ENCODE measurements at places on chromosomes 4 and X. TPM values are rescaled to one million over a fixed set of nuclear protein-coding genes. Genes with fewer than 3 reads are reported as not detected.
A peak's percentile ranks its signal among the peaks of the same experiment; 100 is the strongest.

RIPPLY1 gene
- not detected for total RNA-seq

GRCh38 chr4:141158219-141158618, 24.9 kb upstream of the RNF150 start:
- no peak for DNase-seq

DNA sequence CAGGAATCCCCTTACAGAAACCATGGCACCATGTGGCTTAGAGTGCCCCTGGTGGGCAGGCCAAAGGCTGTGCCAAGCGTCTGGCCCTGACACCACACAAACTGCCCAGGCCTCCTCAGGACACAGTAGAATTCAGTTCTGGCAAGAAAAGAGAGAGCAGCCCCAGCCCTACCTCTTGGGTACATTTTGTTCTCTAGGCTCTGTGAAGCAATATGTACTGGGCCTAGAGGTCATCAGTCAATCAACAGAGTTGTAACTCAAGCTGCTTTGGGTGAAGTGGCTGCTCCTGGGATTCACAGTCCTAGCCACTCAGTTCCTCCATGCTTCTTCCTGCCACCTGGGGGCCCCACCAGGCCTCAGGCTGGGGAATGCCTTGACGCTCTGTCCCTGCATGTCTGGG, 158.1 kb upstream of the MAMLD1 start:
- no peak for DNase-seq

DNA sequence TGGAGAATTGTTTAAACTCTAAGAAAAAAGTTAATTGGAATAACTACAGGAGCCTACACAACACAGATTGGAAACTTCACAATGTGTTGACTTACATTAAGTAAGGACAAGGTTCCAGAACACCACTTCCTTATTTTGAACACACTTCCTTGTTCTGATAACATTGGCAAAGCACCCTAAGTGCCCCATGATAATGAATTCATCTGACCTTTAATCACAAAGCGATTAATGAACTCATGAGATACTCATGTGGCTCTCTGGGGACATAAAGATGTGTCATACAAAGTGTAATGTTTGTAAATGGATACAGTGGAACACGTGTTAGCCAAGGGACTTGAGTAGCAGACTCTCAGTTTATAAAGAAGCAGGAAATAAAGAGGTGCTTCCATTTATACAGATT, 69.0 kb upstream of the ATOH1 start:
- no peak for DNase-seq

YIPF7 gene
- not detected for total RNA-seq

DNA sequence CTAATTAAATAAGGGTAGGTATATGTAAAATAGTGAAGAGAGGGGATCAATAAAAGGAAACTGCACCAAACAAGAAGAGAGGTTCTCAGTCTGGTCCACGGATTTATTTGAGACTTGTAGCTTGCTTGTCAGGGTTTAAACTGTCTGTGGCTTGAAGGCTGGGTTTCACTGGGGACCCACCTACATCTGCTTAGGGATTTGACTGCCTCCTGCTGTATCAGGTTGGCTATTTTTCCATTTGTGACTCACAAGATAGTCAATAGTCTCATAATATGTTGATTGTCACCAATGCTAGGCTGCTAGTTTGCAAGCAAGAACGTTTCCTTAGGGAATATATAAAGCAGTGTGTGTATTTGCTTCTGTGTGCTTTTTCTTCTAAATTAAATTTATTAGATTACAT, 1950.7 kb upstream of the IGFBP7 start:
- DNase-seq: no peak

STATH gene
- total RNA-seq: not detected

DNA sequence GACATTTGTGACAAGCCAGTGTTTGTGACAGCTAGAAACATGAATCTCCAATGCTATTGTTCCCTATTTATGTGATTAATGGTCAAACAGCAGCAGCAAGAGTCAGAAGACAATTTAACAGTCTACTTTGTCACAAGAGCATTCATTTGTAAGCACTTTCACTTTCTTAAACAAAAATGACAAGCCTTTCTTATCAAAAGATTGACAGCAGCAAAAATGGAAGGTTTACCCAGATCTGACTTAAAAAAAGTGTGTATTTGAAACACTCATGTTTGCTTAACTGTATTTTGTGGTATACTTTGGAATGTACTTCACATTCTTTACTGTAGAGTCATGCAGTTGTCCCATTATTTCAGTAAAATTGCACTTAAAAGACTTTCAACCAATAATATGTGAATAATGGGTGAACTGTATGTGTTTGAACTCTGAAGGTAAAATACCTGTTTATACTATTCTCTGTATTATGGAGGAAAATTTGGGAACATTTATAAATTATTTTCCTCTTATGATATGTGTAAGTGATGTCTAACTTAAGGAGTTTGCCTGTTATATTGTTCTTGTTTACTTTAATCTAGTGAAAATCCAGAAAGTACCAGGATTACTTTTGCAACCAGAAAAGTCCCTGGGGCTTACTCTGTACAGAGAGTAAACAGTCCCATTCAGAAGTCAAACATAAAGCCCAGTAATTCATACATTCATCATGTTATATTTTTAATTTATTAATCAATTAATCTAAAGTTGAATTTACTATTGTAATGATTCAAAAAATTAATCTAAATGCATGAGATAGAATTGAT, 314.9 kb upstream of the TRAM1L1 start:
- DNase-seq: no peak

CT45A3 gene
- total RNA-seq: not detected

UBE2K gene
- 89.4 TPM for total RNA-seq

DNA sequence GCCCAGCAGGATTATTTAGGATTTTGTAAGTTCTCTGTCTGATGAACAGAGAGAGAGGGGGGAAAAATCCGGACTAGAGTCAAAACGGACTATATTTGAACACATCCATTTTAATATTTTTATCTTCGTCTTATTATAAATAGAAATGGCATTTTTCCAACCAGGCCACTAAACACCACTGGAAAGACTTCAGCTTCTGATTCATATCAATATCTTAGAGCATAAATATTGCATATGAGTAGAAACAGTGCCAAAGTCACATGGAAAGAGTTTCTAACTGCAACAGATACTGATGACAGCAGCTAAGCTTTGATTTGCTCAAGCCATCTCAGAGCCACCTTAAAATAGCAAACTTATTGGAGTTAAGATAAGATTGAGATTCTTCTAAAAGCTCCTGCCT, 456 bp downstream of the PPARGC1A start:
- no peak for DNase-seq

DNA sequence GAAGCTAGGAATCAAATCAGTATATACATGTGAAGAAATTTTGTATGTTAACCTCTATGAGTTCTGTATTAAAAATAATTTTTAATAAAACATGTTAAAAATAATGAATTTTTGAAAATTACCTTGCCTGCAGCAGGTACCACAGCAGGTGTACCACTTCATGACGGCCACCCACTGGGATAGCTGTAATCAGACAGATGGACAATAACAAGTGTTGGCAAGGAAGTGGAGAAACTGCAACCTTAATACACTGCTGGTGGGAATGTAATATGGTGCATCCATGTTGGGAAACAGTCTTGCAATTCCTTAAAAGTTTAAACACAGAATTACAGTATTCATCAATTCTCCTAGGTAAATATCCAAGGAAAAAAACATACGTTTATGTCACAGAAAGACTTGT, 209.5 kb downstream of the RELL1 start:
- DNase-seq: no peak

CT83 gene
- not detected for total RNA-seq

DNA sequence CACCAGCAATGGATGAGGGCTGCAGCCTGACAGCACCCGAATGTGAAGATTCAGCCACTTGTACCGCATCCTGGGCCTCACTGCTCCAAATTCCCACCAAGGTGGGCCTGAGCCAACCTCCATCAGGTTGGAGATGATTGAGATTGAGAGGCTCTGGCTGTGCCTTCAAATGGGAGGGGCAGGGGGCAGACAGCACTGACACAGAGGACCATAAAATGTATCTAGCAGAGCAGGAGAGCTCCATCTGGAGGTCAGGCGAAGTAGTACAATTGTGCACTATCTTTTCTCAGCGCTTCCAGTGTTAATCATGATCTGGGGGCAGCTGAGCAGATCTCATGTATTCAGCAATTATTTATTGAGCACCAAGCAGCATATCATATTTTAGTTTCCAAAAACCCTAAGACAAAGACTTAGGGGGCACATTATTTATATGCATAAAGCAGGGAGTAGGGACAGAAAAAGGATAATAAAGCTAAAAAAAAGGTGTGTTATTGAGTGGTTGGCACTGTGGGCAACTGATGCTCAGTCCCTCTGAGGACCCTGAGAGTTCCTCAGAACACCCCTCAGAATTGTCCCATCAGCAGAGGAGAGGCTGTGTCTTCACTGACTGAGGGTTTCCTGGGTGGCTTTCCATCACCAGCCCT, 31.6 kb upstream of the C1QTNF7 start:
- no peak for DNase-seq

IGSF1 gene
- 0.48 TPM for total RNA-seq

DNA sequence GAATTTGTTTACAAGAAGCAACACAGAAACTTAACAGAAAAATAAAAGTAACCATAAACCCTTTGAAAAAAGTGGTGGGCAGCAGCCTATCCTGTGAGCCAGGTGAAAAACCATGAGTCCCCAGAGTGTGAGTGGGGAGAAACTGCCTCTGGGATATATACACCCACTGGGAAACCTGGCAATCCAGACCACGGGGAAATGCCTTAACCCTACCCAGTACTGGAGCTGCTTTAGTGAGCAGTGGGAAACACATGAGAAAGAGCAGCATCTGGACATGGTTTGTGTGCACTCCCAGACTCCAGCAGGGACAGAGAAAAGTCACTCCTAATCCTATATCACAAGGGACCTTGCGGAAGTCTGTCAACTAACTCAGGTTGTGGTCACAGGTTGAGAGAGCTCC, 39.4 kb downstream of the UGT2A2 start:
- no peak for DNase-seq

- no peak for DNase-seq
Measured at GRCh38 chr4:184416913-184417734, 57.2 kb downstream of the IRF2 start.

DNA sequence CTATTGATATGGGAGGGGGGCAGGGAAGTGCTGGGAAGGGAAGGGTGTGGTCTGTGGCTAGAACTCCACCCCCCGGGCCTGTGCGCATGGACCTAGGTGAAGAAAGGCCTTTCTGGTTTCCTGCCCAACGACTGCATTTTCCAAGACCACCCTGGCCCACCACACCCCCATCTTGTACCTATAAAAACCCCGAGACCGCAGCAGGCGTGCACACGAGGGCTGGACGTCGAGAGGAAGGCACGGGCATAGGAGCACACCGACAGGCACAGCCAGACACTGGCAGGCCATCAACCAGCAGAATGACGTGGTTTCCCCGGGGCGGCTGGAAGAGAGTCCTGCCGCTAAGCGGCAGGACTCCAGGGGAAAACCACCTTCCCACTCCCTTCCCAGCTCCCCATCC, 981.1 kb downstream of the PCDH7 start:
- DNase-seq: no peak

GABRA4 gene
- not detected for total RNA-seq

KIF4A gene
- 52.9 TPM for total RNA-seq

DNA sequence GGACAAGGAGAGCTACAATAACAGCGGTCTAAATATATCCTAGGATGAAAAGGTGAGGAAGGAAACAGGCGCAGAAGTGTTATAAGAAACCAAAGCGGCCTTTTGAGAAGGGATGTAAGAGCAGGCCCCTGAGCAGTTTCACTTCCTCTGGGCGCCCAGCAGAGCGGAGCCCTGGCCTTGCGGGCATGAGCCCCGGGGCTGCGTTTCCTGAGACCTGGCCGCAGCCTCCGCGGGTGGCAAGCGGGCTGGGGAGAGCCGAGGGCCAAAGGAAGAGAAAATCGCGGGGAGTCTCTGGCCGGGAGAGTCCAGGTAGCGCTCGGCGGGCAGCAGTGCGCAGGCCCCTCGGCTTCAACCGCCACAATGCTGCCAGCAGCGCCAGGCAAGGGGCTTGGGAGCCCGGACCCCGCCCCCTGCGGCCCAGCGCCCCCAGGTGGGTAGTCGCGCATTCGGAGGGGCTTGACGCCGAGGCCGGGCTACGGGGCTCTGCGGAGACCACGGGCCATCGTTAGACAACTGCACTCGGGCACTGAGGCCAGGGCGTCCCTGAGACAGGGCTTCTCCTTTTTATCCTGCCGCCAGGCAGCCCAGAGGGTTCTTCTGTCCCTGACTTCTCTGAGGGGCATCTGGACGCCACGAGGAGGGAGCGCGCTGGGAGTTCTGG, at the start of gene BANK1:
Gene BANK1 (plus strand): TSS at position 210 of the 661 bp plus-strand sequence. CDS start 151 bp downstream, at position 361.
- DNase-seq: peak; percentile 41

- DNase-seq: no peak
Measured at GRCh38 chr4:25367004-25367621, 9.9 kb upstream of the ANAPC4 start.

- DNase-seq: no peak
Measured at GRCh38 chr4:142098900-142099545, 462.6 kb downstream of the IL15 start.

DNA sequence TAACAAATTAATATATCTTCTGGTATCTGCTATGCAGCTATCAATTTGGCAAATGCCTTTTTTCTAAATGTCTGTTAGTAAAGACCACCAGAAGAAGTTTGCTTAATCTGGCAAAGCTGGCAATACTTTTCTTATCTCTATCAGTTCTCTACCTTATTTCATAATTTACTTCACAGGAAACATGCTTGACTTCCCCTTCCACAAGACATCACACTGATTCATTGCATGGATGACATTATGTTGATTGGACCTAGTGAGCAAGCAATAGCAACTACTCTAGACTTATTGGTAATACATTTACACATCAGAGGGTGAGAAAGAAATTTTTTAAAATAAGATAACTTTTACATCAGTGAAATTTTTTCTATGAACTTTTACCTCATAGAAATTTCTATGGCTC, 66.0 kb upstream of the RLIM start:
- no peak for DNase-seq

GRCh38 chr4:18075823-18076433, 54.4 kb upstream of the LCORL start:
- DNase-seq: peak; percentile 2

DNA sequence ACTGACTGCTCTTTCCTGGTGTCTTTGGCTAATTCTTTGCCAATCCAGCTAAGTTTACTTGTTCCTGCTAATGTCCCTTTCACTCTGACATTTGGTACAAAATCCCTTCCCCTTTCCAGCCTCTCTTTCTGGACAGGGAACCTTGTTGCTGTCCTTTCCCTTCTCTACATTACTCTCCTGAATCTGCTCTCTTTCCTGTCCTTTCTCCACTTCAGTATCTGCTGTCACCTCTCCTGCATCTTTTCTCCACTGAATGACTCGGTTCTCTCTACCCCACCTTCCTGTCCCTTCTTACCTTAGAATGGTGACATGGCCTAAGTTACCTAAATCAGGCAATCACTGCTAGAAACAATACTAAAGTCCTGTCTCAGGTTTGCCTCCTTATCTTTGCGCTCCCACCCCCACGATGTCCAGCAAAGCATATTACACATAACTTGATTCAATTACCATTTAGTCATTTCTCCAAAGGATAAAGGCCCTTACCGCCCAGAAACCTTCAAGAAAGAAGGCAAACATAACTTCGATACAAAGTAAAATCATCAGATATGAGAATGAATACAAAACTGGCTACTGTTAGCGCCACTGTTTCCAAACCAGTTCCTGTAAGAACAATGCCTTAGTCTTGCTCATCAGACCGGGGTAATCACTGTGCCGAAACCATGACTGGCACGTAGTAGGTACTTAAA, 890 bp downstream of the BOD1L1 start:
- DNase-seq: no peak

- DNase-seq: peak; percentile 4
Measured at GRCh38 chr4:65007841-65008439, 598.7 kb upstream of the TECRL start.

- no peak for DNase-seq
Measured at GRCh38 chr4:92064574-92064973, 239.2 kb upstream of the GRID2 start.
